Hypothalamus (tissue), 51 donors: ENCODE measurements at places on chromosomes 1 and 21.

- no peak for DNase-seq
Observed at GRCh38 chr1:115179397-115180079, 90.2 kb upstream of the TSPAN2 start.

DNA sequence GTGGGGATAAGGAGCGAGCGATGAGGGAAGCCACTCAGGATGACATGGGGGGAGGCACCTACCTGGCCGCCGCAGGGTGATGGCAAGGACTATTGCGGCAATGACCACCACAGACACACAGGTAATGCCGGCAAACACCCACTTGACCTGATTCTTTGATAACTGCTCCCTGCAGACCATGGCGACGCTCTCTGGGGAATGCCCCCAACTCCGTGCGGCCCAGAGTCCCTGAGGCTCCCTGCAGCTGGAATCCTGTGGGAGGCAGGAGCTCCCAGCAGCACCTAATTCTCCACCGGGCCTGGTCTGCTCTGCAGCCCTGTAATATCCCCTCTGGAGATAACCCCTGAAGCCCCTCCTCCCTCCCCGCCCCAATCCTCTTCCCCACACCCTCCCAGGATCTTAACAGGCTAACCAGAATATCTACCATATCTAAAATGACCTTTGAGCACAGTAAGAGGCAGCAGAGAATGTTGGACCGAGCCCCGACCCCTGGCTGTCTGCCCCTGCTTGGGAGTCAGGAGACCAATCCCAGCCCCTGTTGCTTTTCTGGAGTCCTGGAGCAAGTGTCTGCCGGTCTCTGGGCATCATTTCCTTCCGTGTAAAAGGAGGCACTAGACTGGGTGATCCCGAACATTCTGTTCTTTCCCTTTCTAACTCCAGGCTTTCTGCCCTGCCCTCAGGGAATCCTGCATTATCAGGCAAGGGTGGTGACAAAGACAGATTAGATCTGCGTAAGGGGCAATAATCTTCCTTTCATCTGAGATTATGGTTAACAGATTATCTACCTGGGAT, at the start of gene FAM151A:
Gene FAM151A, minus strand, starts transcription at position 310 of the 792 bp plus-strand sequence. Its CDS starts 130 bp downstream, at position 180.
- DNase-seq, result no peak

GRCh38 chr1:10646347-10646861, 150.0 kb downstream of the CASZ1 start:
- no peak for DNase-seq

DNA sequence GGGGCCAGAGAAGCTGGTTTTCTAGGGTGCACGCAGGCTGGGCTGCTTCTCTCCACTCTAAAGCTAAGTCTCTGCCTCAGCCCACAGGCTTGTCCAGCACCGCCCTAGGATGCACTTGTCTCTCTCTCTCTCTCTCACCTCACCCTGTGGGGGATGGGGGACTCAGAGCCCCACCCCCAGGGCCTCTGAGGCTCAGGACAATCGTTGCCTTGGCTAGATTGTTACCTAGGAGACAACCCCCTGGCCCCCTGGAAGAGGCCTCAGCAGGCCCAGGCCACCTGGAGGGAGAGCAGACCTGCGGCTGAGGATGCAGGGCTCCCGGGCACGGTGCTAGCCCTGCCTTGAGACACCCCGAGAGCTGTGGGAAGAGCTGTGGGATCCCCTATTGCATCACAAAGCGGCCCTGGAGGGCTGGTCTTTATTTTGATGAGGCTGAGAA, at the start of gene ACTRT2:
Gene ACTRT2, plus strand, starts transcription at position 235 of the 439 bp plus-strand sequence. CDS start 220 bp downstream, outside the sequence.
- DNase-seq, result no peak

DNA sequence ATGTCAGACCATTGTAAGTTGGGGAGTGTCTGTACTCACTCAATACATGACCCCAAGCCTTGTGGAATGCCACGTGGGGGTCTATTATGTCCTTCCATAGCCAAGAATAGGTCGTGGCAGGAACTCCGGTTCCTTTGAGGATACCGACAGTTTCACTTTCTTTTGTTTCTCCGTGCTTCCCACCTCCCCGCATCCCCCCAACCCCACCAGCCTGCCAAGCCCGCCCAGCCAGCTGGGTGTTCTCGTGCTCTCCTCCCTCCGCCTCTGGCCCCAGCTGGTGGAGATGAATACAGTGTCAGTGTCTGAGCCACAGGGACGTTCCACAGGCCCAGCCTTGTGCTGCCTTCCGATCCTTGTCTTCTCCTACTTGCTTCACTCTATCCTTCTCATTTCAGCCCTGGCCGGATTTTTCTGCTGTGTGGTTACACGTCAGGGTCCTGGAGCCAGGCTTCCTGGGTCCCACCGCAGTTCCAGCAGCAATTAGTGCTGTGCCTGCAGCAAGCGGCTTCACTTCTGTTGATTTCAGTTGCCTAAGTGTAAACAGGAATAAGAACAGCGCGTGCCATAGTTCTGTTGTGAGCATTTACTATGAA, 4.1 kb upstream of the AGTRAP start:
- peak; percentile 75 for DNase-seq
